Astrocyte (in vitro differentiated cells and primary cell): ENCODE measurements at places on chromosomes 6 and 20. TPM values are rescaled to one million over a fixed set of nuclear protein-coding genes. Genes with fewer than 3 reads are reported as not detected.

The C6orf58 gene
- total RNA-seq: not detected in 2 replicates

DNA sequence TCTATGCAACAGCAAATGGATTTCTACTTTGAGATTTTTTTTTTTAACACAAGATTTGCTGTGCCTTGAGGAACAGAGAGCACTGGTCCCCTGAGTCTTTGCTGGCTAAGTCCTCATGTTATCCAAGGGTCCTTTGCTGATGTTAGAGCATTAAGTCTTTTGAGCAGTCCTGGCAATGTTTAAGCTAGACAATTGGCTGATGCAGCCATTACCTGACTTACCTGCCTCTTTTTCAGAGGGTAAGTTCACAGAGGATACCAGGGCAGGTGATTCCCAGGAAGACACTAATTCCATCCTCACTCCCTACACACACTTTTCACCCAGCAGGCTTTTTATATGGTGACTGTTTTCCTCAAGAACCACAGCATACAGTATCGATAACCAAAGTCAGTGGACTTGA, 337.7 kb downstream of the HDGFL1 start:
- H3K27ac ChIP-seq: no peak overlapping the region
- no peak for DNase-seq
- no peaks in the 10 kb centered on the region for H3K27me3 ChIP-seq
- H3K4me3 ChIP-seq: no peak overlapping the region
- no peaks in the 10 kb centered on the region for H3K4me1 ChIP-seq

DNA sequence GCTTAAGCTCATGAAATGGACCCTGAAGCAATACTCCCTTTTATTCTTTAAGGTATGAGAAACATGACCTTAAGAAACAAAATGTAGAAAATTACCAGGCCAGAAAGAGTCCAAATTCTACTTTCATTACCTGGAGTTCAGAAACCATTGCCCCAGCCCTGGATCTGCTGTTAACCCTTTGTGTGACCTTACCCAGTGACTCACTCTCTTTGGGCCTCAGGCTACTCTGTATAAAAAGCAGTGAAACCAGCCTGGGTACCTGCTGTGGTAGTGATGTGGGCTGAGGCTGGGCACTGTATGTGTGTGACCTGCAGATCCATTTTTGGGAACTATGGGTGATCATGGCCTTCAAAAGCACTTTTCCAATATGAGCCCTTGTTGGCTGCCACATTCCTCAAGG, 47.2 kb downstream of the SLC9A8 start:
- no peaks in the 10 kb centered on the region for H3K4me1 ChIP-seq
- no peaks in the 10 kb centered on the region for H3K27me3 ChIP-seq
- H3K36me3 ChIP-seq: peaks cover 4% of the 10 kb centered on the region
- DNase-seq: no peak
- no peak overlapping the region for H3K27ac ChIP-seq

GRCh38 chr6:87881342-87881895, 166.2 kb upstream of the SPACA1 start:
- no peak for DNase-seq
- no peaks in the 10 kb centered on the region for H3K4me1 ChIP-seq
- no peak overlapping the region for H3K4me3 ChIP-seq
- H3K27ac ChIP-seq: no peak overlapping the region
- H3K27me3 ChIP-seq: no peaks in the 10 kb centered on the region

GRCh38 chr6:109458774-109459531, 3.4 kb upstream of the MICAL1 start:
- peaks cover 5% of the 10 kb centered on the region for H3K36me3 ChIP-seq
- H3K4me3 ChIP-seq: no peak overlapping the region
- H3K27ac ChIP-seq: no peak overlapping the region
- DNase-seq: no peak
- H3K4me1 ChIP-seq: peaks cover 19% of the 10 kb centered on the region
- H3K27me3 ChIP-seq: no peaks in the 10 kb centered on the region

DNA sequence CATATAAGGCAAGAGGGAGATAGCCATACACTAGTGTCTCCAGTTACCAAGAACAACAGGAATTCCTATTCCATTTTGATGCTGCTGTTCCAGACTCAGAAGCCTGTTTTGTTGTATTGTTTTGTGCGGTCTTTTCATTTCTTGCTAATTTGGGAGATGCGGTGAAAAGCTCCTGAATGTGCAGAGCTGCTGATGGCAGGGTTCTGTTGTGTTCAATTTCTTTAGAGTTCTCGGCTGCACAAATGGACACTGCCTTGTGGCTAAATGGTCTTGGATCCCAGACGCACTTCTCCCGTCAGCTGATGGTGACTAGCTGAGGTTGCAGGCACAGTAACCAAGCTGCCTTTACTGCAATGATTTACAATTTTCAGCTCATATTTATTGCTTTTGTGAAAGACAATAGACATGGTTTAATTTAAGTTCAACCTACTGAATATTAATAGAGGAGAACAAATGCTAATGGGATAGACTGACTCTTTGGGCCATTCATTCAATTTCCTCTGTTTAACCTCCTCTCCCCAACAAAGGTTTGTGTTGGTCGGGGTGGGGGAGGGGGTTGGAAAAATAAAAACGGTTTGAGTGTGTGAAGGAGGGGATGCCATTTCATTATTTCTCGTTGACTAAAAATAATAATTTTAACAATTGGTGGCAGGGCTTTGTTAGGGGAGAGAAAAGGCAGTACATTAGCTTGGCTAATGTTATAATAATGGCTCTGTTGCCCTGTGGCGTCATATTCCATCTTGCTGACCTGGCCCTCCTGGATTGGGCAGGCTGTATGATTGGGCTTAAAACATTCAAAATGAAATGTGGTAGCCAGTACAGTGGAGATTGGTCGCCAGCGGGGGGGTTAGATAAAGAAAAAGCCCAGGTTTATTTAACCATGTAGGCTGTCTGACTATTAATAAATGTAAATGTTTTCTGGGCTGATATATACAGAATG, 159.5 kb downstream of the JARID2 start:
- no peaks in the 10 kb centered on the region for H3K36me3 ChIP-seq
- H3K4me1 ChIP-seq: peaks cover 15% of the 10 kb centered on the region
- no peak for DNase-seq
